ENCODE measurements at places on chromosomes 13 and 19.

DNA sequence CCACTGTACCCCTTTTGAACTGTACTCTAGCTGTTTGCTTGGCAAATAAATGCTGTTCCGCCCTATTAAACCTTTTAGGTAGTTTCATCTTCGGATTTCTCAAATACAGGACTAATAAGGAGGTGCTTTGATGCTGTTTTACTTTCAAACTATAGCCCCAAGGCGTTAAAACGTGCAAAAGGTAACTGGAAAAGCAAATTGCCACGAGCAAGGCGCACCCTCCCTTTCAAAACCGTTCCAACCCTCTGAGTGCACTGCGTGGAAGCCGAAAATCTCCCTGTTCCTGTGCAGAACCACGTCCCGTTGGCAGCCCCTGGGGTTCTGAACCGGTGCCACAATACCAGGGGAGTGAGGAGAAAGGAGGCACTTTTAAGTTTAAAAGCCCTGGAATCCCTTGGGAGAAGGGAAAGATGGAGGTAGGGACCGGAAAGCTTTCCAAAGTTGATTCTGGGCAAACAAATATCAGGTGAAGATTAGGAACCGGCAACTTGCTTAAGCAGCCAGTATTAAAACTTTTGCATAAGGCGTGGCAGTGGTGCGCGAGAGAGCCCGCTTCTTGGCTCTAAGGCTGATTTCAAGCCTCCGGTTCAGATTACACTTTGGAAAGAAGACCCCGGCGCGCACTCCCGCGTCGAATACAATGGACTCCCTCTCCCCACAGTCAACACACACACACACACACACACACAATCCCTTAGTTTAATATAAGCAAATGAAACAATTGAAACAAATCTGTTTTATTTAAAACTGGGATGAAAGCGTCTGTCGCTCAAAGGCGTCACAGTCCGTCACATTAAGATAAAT is 9.5 kb downstream of the POU4F1 start:
- no peak for DNase-seq

DNA sequence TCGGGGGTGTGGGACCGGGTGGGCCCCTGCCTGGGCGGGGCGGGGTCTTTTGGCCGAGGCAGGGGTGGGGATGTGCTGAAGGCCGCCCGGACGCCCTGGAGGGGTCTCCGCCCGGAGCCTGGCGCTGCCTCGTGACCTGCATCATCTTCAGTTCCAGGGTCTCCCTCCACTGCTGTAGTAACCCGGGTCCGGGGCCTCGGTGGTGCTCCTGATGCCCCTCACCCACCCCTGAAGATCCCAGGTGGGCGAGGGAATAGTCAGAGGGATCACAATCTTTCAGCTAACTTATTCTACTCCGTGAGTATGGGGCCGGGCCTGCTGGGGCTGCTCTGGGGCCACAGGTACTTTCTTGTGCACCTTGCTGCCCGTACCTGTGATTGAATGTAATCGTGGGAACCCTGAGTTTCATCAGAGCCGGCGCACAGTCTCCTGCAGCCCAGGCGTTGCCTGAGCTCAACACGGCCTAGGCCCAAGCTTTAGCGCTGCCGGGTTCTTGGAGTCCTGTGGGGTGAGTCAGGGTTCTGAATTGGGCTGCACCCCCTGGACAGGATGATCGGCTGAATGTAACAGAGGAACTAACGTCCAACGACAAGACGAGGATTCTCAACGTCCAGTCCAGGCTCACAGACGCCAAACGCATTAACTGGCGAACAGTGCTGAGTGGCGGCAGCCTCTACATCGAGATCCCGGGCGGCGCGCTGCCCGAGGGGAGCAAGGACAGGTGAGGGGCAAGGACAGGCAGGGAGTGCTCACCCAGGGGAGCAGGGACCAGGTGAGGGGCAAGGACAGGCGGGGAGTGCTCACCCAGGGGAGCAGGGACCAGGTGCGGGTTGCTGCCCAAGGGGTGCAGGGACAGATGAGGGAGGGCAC is 10.5 kb downstream of the PEAK3 start:
- peak; percentile 17 for DNase-seq

GRCh38 chr19:34370983-34371382 is 6.0 kb downstream of the GPI start:
- DNase-seq, result no peak

DNA sequence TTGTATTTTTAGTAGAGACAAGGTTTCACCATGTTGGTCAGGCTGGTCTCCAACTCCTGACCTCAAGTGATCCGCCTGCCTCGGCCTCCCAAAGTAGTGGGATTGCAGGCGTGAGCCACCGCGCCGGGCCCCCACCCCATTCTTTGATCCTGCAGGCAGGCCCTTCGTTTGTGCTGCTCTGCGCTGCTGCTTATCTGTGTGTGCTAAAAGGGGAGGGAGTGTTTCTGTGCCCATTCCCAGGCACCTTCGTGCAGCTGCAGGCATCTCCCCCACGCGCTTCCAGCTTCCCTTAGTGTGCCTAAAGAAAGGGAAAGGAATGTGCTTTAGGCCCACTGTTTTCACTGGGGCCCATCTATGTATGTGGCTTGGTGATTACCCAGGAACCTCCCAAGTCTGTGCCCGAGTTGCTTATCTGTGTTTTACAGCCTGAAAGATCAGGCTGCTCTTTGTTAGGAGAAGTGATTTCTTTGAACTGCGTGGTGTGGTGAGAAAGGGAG is 27.2 kb downstream of the EPN1 start:
- no peak for DNase-seq

DNA sequence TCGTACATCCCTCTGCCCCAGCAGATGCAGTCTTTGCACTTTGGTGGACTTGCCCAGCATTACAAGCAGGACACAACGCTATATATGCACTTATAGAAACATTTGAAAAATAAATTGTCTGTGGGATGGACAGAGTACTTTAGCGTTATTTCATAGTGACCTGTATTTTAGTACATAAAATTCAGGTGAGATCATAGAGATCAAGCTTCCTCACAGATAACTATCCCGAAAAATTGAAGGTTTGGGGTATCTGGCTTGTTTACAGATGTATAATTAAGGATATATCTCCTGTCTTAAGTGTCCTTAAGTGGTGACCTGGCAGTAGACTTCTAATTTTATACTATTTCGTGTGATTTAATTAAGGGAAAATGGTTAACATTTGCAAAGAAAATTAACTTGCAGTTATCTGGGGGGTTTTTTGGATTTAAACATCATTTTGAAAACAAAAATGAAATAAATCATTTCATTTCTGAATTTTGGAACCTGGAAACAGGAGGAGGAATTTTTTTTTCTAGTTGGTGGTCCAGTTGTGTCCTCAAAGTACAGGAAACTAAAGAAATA is 977 bp upstream of the MAB21L1 start:
- DNase-seq, result no peak

- no peak for DNase-seq
Measured at GRCh38 chr19:30681162-30682100, 309.2 kb downstream of the ZNF536 start.

DNA sequence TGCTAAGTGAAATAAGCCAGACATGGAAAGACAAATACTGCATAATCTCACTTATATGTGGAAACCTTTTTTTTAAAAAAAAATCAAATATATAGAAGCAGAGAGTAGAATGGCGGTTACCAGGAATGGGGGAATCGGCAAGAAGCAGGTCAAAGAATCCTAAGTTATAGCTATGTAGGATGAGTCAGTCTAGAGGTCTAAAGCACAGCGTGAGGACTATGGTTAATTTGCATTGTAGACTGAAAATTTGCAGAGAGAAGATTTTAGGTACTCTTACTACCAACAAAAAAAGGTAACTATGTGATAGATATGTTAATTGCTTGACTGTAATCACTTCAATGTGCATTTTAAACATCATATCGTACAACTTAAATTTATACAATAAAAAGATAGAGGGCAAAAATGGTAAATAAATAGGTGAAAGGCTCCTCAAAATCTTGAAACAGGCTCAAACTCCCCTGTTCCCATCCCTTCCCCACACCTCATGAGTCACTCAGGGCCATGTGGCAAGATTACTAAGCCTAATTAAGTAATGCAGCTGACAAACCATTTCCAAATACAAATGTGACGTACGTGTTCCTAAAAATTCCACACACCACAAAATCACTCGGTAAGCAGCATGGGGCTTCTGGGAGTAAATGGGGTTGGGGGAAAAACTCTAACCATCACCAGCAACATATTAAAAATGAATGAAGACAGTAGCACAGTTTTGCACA is 159.0 kb downstream of the USP12 start:
- DNase-seq, result no peak

Measured in SK-MEL-5 (cell line).